ENCODE measurements at places on chromosomes 3 and 15. TPM values are rescaled to one million over a fixed set of nuclear protein-coding genes. Genes with fewer than 3 reads are reported as not detected.

DNA sequence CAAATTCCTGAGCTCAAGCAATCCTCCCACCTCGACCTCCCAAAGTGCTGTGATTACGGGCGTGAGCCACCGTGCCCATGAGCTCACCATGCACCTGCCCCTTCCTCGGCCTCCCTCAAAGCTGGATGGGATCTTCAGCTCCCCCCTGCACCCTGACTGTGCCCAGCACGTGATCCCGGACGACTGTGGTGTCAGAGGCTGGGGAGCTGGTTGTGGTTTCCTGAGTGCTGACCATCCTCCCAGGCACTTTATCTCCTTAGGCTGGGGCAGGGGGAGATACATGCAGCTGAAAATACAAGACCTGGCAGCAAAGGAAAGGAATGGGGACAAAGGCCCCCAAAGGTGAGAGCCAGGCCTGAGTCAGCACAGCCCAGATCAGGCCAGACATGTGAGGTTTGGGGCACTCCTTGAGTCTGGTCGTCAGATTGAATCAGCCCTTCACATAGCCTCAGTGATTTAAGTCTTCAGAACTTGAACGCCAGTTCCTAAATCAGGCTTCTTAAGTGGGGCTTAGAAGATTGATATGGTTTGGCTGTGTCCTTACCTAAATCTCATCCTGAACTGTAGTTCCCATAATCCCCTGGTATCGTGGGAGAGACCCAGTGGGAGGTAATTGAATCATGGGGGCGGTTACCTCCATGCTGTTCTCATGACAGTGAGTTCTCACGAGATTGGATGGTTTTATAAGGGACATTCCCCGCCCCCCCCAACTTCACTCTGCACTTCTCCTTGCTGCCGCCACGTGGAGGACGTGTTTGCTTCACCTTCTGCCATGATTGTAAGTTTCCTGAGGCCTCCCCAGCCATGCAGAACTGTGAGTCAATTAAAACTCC lies 35.8 kb downstream of the PRKCD start:
- H3K36me3 ChIP-seq, result 0 out of 3 replicates have a peak, but pooled peaks cover 2% of the 10 kb centered on the region
- H3K4me1 ChIP-seq, result peaks cover 9% of the 10 kb centered on the region
- H3K27me3 ChIP-seq, result no peaks in the 10 kb centered on the region
- DNase-seq, result no peak
- H3K4me3 ChIP-seq, result no peak overlapping the region

- H3K27me3 ChIP-seq, result no peaks in the 10 kb centered on the region
- H3K4me3 ChIP-seq, result no peak overlapping the region
- no peaks in the 10 kb centered on the region for H3K4me1 ChIP-seq
- H3K27ac ChIP-seq, result no peak overlapping the region
- H3K36me3 ChIP-seq, result no peaks in the 10 kb centered on the region
- DNase-seq, result no peak
These were observed 184.4 kb downstream of the SHOX2 start for GRCh38 chr3:157921811-157922210.

Gene RBMS3
- total RNA-seq, result 0.20 TPM

GRCh38 chr3:31213869-31214486 lies 318.7 kb upstream of the STT3B start:
- no peaks in the 10 kb centered on the region for H3K27me3 ChIP-seq
- no peaks in the 10 kb centered on the region for H3K4me1 ChIP-seq
- DNase-seq, result no peak
- no peak overlapping the region for H3K4me3 ChIP-seq
- H3K27ac ChIP-seq, result no peak overlapping the region

DNA sequence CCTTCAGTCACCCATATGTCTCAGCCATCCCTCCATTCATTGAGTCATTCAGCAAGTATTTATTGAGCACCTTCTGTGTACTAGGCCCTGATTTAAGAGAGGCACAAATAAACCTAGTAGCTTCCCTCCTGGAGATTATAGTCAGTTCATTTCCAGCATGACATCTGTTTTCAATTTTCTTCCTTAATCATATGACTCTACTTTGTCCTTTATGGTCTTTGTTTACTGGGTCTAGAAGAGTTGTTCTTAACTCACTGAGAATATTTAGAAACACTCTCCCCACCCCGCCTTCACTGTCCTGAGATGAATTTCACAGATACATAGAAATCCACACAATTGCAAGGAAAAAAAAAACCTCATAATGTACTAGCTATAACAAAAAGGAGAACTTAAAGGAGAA lies 44.8 kb upstream of the ADAMTS9 start:
- no peak overlapping the region for H3K4me3 ChIP-seq
- no peaks in the 10 kb centered on the region for H3K4me1 ChIP-seq
- no peaks in the 10 kb centered on the region for H3K27me3 ChIP-seq
- no peaks in the 10 kb centered on the region for H3K36me3 ChIP-seq
- H3K27ac ChIP-seq, result no peak overlapping the region
- DNase-seq, result no peak

DNA sequence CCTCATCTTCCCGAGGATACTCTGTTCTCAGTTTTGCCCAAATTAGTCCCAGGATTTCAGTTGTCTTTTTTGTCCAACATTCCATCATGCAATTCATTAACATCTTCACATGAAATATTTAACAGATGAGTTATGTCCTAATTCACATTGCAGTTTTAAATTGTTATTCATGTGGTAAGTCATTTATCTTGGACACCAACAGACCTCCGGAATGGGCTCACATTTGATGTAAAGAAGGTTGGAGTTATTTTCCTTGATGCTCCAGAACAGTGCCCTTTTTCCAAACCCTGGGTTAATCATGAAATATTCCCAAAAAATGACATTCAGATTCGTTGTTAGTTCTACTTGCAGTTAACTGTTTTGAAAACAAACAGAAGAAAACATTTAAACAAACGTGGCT lies 32.8 kb upstream of the LRTM1 start:
- H3K27ac ChIP-seq, result no peak overlapping the region
- H3K4me3 ChIP-seq, result no peak overlapping the region
- no peaks in the 10 kb centered on the region for H3K27me3 ChIP-seq
- no peaks in the 10 kb centered on the region for H3K36me3 ChIP-seq
- no peaks in the 10 kb centered on the region for H3K4me1 ChIP-seq

DNA sequence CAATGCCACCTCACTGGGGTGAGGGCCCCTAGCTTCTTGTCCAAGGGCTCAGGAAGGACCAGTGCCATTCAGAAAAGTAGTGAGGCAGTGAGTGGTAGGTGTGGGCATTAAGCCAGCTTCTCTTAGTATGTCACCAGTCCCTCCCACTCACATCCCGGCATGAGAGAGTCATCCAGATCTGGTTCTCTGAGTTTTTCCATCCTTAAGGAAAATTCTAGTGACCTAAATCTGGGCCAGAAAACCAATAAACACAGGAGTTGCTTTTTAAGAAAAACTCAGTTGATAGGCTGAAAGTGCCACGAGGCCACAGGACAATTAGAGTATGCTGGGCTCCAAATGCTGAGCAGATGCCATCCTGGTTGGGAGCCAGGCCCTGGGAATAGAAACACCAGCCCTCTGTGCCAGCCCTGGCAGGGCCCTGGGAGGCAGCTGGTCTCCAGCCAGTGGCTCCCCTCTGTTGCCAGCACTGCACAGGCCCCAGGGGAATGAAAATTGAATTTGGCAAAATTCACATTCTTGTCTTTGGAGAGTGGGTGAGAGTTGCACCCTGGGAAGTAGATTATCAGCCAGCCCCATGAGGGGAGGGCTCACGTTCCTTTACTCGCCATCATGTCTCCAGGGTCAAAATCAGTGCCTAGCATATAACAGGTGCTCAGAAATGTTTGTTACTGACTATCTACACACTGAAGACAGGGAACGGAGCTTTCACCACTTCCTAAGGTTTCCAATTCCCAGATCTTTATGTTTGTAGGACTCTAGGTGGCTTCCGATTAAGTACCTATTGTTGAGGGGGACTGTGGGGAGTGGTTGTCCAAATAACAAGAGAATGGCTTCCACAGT lies 52.8 kb downstream of the FAM43A start:
- no peak for DNase-seq
- no peaks in the 10 kb centered on the region for H3K4me1 ChIP-seq
- peaks cover 10% of the 10 kb centered on the region for H3K27me3 ChIP-seq
- no peak overlapping the region for H3K4me3 ChIP-seq
- H3K27ac ChIP-seq, result no peak overlapping the region

GRCh38 chr3:105529456-105529855 lies 162.7 kb downstream of the ALCAM start:
- no peak for DNase-seq
- H3K4me3 ChIP-seq, result no peak overlapping the region
- H3K4me1 ChIP-seq, result no peaks in the 10 kb centered on the region
- no peaks in the 10 kb centered on the region for H3K36me3 ChIP-seq
- no peak overlapping the region for H3K27ac ChIP-seq

Gene CDHR4
- not detected for total RNA-seq

Gene RARB
- 0.16 TPM for total RNA-seq

GRCh38 chr3:80472459-80472858 lies 704.7 kb upstream of the ROBO1 start:
- no peak overlapping the region for H3K4me3 ChIP-seq
- DNase-seq, result no peak

- H3K27me3 ChIP-seq, result no peaks in the 10 kb centered on the region
- H3K4me1 ChIP-seq, result peaks cover 9% of the 10 kb centered on the region
- no peak for DNase-seq
- H3K36me3 ChIP-seq, result no peaks in the 10 kb centered on the region
- H3K27ac ChIP-seq, result no peak overlapping the region
These were observed 53.0 kb upstream of the HES1 start for GRCh38 chr3:194082743-194083636.

DNA sequence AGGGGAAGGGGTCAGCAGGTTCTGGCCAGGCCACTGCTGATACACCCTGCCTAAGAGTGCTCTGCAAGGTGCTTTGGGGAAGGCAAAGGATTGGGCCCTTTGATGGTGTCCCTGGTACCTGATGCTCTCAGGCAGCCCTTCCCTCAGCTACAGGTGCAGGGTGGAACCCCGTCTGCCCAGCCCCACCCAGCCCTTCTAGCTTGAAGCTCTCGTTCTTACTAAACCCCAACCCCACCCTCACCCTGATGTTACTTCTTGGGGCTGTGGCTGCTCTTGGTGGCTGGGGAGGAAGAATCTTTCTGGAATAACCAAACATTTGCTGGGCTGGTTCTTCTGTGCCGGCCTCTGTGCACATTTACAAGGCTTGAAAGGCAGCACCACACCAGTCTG lies 6.4 kb downstream of the GNAI2 start:
- no peaks in the 10 kb centered on the region for H3K27me3 ChIP-seq
- no peak overlapping the region for H3K4me3 ChIP-seq
- H3K36me3 ChIP-seq, result peaks cover 7% of the 10 kb centered on the region
- H3K27ac ChIP-seq, result peak overlapping the region; percentile 33
- no peak for DNase-seq

GRCh38 chr3:147509448-147509847 lies 100.3 kb downstream of the ZIC1 start:
- H3K36me3 ChIP-seq, result no peaks in the 10 kb centered on the region
- H3K4me1 ChIP-seq, result no peaks in the 10 kb centered on the region
- H3K4me3 ChIP-seq, result no peak overlapping the region
- no peaks in the 10 kb centered on the region for H3K27me3 ChIP-seq

- H3K4me3 ChIP-seq, result no peak overlapping the region
- no peak for DNase-seq
- H3K4me1 ChIP-seq, result no peaks in the 10 kb centered on the region
- H3K27ac ChIP-seq, result no peak overlapping the region
- H3K27me3 ChIP-seq, result no peaks in the 10 kb centered on the region
- H3K36me3 ChIP-seq, result no peaks in the 10 kb centered on the region
These were observed 357.3 kb downstream of the ZBTB20 start for GRCh38 chr3:114789803-114790202.

- peaks cover 10% of the 10 kb centered on the region for H3K4me1 ChIP-seq
- H3K27ac ChIP-seq, result no peak overlapping the region
- H3K4me3 ChIP-seq, result peak overlapping the region; percentile 32
- peak; percentile 79 for DNase-seq
These were observed 110.8 kb upstream of the ATP11B start for GRCh38 chr3:182682263-182683241.
